ENCODE measurements at places on chromosomes 5 and 9. TPM values are rescaled to one million over a fixed set of nuclear protein-coding genes. Genes with fewer than 3 reads are reported as not detected.

The TOR4A gene
- total RNA-seq: 45.8 TPM

DNA sequence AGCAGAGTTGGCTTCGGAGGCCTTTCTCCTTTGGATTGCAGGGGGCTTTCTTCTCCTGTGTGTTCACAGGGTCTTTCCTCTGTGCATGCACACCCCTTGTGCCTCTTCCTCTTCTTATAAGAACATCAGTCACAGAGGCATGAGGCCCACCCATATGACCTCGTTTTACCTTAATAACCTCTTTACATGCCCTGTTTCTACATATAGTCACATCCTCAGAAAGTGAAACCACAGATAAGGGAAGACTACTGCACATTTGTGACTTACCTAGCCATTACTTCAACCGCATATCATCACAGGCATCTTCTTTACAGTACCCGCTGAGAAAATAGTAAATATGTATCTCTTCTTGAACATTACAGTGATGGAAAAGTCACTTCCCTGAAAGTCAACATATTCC is 204.9 kb upstream of the TARS1 start:
- no peak overlapping the region for H3K27ac ChIP-seq
- H3K27me3 ChIP-seq: no peaks in the 10 kb centered on the region
- H3K36me3 ChIP-seq: no peaks in the 10 kb centered on the region
- no peak overlapping the region for H3K4me3 ChIP-seq
- no peaks in the 10 kb centered on the region for H3K4me1 ChIP-seq

DNA sequence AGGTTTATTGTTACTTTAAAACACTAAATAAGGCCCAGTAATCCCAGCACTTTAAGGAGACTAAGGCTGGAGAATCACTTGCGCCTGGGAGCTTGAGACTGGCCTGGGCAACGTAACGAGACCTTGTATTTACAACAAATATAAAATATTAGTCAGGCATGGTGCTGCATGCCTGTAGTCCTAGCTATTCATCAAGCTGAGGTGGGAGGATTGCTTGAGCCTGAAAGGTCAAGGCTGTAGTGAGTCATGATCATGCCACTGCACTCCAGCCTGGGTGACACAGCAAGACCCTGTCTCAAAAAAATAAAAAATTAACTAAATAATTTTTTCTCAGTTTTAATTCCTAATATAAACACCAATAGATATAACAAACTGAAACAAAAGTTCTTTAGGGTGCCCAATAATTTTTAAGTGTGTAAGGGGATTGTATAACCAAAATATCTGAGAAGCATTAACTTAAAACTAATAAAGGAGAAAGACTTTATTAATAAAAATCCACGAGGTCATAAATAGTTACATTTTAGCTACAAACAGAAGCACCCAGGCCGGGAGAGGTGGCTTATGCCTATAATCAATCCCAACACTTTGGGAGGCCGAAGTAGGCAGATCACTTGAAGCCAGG is 32.7 kb downstream of the FAM13B start:
- no peak overlapping the region for H3K4me3 ChIP-seq
- peak overlapping the region; percentile 92 for H3K27ac ChIP-seq
- no peaks in the 10 kb centered on the region for H3K27me3 ChIP-seq
- DNase-seq: no peak
- peaks cover 26% of the 10 kb centered on the region for H3K36me3 ChIP-seq
- peaks cover 8% of the 10 kb centered on the region for H3K4me1 ChIP-seq

DNA sequence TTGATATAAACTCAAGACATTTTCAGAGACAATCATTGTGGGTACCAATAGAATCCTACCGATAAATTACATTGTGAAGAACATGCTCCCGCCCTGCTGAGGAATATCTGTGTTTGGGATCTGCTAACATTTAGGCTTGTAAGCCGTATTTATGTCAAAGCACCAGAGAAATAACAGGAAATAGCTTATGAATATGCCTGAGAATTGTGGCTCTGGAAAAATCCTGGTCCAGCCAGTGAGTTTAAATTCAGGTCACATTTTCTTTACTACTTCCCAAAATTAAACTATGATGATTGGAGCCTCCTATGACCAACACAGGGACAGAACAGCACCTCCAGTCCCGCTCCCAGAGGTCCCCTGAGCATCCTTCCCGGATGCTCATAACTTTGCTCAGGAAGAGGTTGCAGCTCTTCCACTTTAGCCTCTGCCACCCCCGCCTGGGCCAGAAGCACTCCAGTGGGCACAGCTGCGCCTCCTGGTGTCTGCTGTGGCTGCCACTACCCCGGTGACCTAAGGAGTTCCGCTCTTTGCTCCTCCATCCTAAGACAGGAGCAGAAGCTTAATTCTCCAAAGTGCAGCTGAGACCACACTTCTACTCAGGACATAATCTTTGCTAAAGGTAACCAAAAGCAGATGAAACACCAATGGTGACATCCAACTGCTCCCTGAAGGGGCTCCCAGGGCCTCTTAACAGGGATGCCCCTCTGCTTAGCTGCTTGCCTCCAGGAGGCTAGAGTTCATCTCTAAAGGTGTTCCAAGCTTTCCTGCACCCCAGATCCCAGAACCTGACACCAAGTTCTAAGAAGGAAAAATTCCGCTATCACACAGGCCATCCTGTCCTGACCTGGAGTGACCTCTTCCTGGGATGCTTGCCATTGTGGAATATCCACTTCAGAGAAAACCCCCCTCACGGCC is 58.8 kb downstream of the SLC1A1 start:
- no peaks in the 10 kb centered on the region for H3K4me1 ChIP-seq
- H3K27ac ChIP-seq: no peak overlapping the region
- peak; percentile 5 for DNase-seq
- H3K4me3 ChIP-seq: no peak overlapping the region
- H3K27me3 ChIP-seq: no peaks in the 10 kb centered on the region

- no peak for DNase-seq
- no peaks in the 10 kb centered on the region for H3K36me3 ChIP-seq
- H3K4me1 ChIP-seq: peaks cover 46% of the 10 kb centered on the region
- H3K27ac ChIP-seq: no peak overlapping the region
These were observed 2.5 kb downstream of the KCNT1 start for GRCh38 chr9:135704483-135704882.

GRCh38 chr9:136423432-136424146 is 13.1 kb downstream of the PMPCA start:
- DNase-seq: no peak
- H3K36me3 ChIP-seq: peaks cover 70% of the 10 kb centered on the region
- H3K4me1 ChIP-seq: no peaks in the 10 kb centered on the region

DNA sequence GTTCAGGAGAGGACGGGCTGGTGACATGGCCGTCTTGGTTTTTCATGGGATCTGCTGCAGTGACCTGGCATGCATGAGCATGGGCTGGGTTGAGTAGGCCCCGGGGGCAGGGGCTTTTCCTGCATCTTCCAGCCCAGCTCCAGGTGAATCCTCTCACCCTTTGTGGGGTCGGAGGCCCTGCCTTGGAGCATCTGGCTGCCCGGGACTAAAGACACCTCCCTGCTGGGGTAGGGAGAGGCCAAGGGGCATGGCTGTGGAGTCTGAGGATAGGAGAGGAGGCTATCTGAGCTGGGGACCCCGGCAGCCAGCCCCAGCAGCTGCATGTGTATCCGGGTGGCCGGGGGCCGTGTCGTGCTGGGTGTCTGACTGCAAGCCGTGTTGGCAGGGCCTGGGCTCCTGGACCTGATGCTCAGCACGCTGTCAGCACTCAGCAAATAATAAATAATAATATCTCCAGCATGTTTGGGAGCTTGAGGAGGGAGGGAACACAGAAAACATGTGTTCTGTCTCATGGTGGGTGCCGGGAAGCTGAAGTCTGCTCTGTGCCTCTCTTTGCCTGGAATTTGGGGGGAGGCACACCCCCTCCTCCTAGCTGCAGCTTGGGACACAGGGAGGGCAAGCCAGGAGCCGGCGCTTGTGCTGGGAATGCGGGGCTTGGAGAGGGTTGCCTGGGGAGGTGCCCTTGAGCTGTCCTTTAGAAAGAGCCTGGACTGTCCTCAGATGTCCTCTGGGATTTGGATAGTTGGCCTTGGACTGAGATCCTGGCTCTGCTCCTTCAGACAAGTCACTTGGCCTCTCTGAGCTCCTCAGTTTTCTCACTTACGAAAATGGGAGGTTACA is 28.4 kb upstream of the PITX1 start:
- H3K27ac ChIP-seq: no peak overlapping the region
- peaks cover 26% of the 10 kb centered on the region for H3K4me1 ChIP-seq
- H3K4me3 ChIP-seq: no peak overlapping the region
- DNase-seq: no peak
- peaks cover 7% of the 10 kb centered on the region for H3K27me3 ChIP-seq

DNA sequence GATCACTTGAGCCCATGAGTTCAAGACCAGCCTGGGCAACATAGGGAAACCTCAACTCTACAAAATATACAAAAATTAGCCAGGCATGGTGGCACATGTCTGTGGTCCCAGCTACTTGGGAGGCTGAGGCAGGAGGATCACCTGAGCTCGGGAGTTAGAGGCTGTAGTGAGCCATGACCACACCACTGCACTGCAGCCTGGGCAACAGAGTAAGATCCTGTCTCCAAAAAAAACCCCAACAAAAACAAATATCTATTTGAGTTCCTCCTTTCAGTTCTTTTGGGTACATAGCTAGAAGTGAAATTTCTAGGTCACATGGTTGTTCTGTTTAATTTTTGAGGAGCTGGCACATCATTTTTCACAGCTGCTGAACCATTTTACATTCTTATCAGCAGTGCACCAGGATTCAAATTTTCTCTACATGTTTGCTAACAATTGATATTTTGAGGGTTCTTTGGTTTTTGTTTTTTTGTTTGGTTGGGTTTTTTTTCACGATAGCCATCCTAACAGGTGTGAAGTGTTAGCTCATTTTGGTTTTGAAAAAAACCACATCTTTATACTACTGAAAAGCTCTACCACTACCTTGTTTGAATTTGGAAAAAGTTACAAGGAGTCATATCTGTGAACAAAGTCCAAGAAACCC is 176.9 kb upstream of the SLC12A2 start:
- H3K36me3 ChIP-seq: no peaks in the 10 kb centered on the region
- H3K27ac ChIP-seq: no peak overlapping the region
- no peak for DNase-seq

- no peak for DNase-seq
- H3K4me1 ChIP-seq: peaks cover 16% of the 10 kb centered on the region
- peaks cover 23% of the 10 kb centered on the region for H3K36me3 ChIP-seq
- H3K27me3 ChIP-seq: no peaks in the 10 kb centered on the region
- no peak overlapping the region for H3K4me3 ChIP-seq
These were observed 17.4 kb downstream of the TMOD1 start for GRCh38 chr9:97518909-97519307.

- no peak within 1 kb of the TSS for H3K27ac ChIP-seq
- peaks cover 6% of the 10 kb centered on the region for H3K4me1 ChIP-seq
- H3K36me3 ChIP-seq: no peaks in the 10 kb centered on the region
These were observed at the start of gene SPOCK1 for GRCh38 chr5:137498736-137499505. Gene SPOCK1 (minus strand): TSS chr5:137499326.

DNA sequence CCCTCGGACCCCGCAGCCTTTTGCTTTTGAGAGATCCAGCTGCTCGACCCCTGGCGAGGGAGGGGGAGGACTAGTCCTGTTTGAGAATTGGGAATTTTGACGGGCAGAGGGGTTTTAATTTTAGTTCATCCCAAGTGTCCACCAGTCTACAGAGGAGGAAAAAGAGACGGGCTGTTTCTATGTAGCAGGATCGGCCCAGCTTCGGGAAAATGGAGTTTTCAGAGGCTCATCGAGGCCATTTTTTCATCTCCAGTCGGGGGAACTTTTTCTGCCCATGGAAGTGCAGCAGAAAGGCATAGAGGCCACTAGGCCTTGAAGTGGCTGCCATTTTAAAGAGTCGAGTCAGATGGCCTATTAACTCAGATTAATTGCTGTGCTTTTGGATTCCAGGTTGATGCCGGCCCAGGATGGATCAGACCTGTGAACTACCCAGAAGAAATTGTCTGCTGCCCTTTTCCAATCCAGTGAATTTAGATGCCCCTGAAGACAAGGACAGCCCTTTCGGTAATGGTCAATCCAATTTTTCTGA is 1.2 kb downstream of the NSD1 start:
- peaks cover 43% of the 10 kb centered on the region for H3K36me3 ChIP-seq
- H3K4me3 ChIP-seq: peak overlapping the region; percentile 71
- no peak for DNase-seq
- H3K27ac ChIP-seq: peak overlapping the region; percentile 91

The IFNA2 gene
- not detected for total RNA-seq

The ZNF608 gene
- 1.5 TPM for total RNA-seq

DNA sequence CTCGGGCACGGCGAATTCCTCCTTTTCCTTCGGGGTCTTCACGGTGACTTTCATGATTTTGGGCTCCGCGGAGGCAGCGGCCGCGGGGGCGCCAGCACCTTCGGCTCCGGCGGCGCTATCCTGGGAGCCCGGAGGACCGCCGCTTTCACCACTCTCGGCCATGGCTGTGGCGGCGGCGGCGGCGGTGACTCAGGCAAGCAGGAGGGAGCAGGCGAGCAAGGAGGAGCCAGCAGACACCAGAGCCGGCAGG is 315 bp downstream of the UBQLN1 start:
- H3K27me3 ChIP-seq: no peaks in the 10 kb centered on the region
- peak overlapping the region; percentile 93 for H3K4me3 ChIP-seq
- H3K36me3 ChIP-seq: peaks cover 4% of the 10 kb centered on the region
- no peak for DNase-seq
- peak overlapping the region; percentile 99 for H3K27ac ChIP-seq

The NIPAL4 gene
- not detected for total RNA-seq

The N4BP3 gene
- total RNA-seq: 6.6 TPM

The FGD3 gene
- 0.76 TPM for total RNA-seq

DNA sequence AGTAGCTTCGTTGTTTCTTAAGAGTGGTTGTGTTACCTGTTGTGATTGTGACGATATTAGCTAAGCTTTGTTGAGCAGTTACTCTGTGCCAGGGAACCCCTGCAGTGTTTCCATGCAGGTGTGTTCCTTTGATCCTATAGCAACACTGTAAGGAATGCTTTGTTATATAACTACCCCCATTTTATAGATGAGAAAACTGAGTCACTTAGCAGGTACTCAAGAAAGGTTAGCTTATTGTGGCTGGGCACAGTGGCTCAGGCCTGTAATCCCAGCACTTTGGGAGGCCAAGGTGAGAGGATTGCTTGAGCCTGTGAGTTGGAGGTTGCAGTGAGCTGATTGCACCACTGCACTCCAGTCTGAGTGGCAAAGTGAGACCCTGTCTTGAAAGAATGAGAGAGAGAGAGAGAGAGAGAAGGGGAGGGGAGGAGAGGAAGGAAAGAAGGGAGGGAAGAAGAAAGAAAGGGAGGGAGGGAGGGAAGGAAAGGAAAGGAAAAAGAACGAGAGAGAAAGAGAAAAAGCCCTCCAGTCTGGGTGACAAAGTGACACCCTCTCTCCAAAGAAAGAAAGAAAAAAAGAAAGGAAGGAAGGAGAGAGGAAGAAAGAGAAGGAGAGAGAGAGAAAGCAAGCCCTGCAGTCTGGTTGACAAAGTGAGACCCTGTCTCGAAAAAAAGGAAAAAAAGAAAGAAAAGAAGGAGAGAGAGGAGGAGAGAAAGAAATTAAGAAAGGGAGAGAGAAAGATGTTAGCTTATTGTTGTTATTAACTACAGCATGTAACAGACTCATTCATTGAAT is 85.6 kb upstream of the RARS1 start:
- H3K4me3 ChIP-seq: no peak overlapping the region
- no peak overlapping the region for H3K27ac ChIP-seq
- DNase-seq: no peak
- no peaks in the 10 kb centered on the region for H3K4me1 ChIP-seq

The GPX3 gene
- 0.86 TPM for total RNA-seq
